ENCODE measurements at places on chromosomes 2 and 18.
A peak's percentile ranks its signal among the peaks of the same experiment; 100 is the strongest.

GRCh38 chr2:43018179-43019024, 208.0 kb downstream of the ZFP36L2 start:
- no peak for DNase-seq

GRCh38 chr2:207967121-207967520, 58.2 kb downstream of the PLEKHM3 start:
- no peak for DNase-seq

GRCh38 chr2:22355816-22356433, 1029.1 kb upstream of the KLHL29 start:
- DNase-seq, result peak; percentile 28

DNA sequence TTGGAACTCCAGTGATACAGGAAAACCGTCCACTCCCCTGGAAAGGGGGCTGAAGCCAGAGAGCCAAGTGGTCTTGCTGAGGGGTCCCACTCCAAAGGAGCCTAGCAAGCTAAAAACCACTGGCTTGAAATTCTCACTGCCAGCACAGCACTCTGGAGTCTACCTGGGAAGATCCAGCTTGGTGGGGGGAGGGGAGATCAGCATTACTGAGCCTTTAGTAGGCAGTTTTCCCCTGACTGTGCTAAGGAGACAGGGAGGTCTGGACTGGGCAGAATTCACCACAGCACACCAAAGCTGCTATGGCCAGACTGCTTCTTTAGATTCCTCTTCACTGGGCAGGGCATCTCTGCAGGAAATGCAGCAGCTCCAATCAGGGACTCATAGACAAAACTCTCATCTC, 510.7 kb upstream of the LRRTM1 start:
- DNase-seq, result no peak

DNA sequence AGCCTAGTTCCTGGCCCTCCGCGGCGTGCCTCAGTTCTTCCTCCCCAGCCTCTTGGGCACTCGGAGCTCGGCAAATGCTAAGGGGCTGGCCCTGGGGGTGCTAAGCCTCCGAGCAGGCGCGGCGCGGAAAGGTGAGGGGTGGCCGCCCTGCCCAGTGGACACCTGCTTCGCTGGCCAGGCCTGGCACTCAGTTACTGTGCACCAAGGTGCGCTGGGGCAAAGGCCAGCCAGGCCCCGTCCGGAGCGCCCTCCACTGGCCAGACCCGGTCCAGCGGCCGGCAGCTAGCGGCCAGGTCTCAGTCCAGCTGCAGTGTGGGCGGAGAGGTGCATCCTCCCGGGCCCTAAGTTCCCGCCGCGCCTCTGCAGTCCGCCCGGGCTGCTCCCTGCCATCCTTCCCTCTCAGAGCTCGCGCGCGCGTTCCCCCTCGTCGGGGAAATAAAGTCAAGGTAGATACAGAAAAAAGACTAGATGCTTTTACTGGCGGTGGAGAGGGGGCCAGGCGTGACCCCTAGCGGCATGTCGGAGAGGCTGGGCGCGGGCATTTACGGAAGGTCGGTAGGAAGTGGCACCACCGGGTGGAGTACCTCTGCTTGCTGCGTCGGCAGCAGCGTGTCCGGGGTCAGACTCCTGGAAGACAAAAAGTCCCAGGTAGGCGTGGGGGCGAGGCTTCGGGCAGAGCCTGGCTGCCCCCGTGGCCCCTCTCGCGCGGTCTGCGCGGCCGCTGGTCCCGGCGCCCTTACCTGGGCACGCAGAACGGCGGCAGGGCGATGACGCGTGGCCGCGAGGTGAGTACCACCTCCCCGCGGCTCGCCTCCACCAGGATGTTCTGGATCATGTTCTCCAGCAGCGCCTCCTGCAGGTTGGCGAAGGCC, 9.4 kb upstream of the CRYBA2 start:
- DNase-seq, result no peak

- DNase-seq, result no peak
Observed at GRCh38 chr18:74778191-74778847, 180.6 kb downstream of the ZNF407 start.

DNA sequence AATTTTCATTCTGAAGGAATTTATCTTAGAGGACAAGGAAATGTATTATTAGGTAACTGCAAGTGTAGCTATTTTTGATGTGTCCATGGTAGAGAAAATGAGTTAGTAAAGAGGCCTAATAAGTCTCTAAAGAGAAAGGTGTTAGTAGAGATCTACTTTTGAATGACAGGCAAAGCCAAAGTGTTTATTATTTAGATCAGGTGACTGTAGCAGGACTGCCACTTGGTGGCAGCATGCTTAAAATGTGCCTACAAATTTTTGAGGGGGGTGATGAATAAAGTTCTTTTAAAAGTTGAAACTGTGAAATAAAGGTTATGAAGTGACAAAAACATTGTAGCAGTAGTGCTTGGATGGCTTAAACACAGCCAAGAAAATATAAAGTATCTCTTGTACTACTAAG, 421.5 kb upstream of the MEIS1 start:
- DNase-seq, result no peak

- DNase-seq, result peak; percentile 67
Observed at GRCh38 chr2:98569197-98569793, 39.0 kb downstream of the COA5 start.

DNA sequence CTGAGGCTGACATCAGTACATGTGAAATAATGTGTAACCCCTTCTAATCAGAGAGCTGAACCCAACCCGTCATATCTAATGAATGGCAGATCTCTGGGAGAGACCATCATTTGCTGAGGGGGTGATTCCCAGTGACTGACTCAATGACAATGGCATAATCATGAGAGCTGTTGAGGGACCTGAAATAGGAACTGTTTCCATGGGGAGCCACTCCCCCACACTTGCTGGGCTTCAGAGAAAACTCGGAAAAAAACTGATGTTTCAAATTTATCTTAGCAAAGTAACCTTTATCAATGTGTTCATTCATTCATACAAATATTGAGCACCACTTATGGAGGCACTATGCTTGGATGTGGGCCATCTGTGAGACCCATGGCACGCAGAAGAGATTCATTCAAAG, 93.4 kb upstream of the ZBTB14 start:
- DNase-seq, result no peak

GRCh38 chr2:47697000-47697601, 85.8 kb upstream of the MSH6 start:
- no peak for DNase-seq

GRCh38 chr2:23467618-23468017, 82.6 kb downstream of the KLHL29 start:
- no peak for DNase-seq

DNA sequence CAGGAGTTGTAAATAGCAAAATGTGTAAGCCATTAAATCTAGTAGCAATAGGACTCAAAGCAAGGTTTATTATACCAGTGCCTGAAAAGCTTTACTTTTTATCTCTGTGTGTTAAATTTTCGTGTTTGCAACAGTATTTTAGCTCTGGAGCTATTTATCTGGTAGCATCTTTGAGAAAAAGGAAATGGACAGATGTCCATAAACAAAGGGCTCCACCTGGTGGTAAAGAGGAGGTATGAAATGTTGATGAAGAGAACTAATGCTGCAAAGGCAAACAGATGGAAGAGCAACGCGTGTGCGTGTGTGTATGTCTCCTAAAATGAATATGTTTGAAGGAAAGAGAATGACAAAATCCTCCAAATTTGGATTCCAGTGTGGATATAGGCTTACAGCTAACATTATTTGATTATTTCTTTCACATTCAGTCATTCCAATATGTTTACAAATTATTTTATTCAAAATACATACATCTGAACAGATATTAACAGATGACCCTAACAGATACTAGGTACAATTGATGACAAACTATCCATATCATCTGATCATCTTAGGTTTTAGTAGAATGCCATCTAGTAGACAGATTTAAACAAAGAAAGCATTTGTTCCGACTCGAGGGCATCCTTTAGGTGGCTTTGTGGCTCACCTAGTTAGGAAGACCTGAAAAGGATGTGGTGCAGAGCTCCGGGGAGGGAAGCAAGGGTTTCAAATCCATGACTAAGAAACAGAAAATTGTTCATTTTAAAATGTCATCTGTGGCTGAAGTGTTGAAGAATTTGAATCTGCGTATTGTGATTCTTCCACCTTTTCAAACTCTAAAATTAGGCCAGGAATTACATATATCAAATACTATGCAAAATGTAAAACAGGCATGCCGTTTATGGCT, 383.3 kb downstream of the MTX2 start:
- DNase-seq, result no peak

- no peak for DNase-seq
Observed at GRCh38 chr2:190657474-190658255, 8.8 kb downstream of the NAB1 start.

DNA sequence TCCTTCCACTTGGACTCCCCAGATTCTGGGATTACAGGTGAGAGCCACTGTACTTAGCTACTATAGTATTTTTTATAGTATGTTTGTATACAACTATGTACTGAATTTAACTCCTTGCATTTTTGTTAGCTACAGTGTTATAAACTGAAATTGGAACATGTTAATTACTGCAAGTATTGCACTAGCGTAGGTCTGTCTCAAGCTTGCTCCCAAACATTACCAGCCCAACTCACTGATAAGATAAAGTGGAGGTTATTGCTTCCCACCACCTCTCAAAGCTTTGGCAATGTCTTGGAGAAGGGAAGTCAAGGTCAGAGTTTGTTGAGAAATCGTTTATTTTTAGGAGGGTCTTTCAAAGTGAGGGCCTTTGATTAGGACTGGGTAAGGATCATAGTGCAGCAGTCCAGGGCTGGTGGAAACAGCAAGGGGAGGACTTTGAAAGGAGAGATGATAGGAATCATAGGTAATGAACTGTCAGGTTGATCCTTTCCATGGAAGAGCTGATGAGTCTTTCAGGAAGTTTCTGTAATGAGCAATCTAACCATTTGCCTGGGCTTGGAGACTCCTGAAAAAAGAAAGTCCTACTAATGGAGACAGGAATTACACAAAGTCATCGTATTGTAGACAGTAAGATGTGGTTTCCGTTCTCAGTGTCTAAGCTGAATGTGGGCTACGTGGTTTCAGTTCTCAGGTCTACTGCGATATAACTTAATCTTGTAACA, 257.1 kb downstream of the MYO3B start:
- no peak for DNase-seq

GRCh38 chr2:106314444-106314843, 120.3 kb upstream of the UXS1 start:
- no peak for DNase-seq

- no peak for DNase-seq
Observed at GRCh38 chr2:74441690-74442482, at the start of gene RTKN. Gene RTKN (minus strand): TSS chr2:74441937. CDS start chr2:74441816, 121 bp downstream.

GRCh38 chr2:109727929-109728447, 66.1 kb upstream of the RGPD5 start:
- no peak for DNase-seq

DNA sequence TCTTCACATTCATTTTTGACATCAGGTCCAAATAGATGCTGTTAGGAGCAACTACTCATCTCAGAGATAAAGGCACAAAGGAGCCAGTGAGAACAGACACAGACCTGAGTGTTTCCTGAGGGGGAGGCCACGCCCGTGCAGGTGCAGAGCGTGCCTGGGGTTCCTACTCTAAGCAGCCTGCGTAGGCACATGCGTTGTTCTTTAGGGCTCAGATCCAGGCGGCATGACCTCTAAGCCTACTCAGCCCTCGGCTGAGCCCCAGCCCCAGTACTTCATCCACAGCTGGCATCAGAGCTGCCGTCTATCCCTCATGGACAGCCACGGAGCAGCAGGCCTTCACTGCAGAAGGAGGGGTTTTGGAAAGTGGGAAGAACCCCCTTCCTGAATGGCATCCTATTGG, 54.9 kb upstream of the PXDN start:
- no peak for DNase-seq

DNA sequence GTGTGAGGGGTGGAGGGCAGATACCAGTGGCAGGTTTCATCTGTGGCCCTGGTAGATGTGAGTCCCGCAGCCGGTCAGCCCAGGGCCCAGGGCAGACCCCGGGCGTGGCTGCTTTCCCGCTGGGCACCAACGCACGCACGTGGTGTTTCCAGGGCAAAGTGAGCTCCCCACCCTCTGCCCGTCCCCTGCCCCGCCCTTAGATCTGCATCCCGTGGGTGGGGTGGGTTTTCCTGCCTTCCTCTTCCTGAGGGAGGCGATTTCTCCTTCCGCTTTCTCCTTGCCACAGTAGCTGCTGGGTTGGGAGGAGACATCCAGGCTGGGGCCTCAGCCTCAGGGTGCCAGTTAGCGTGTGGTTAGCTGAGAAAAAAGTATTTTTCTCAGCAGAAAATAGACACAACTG, 49.6 kb downstream of the ODC1 start:
- DNase-seq, result no peak

- no peak for DNase-seq
Observed at GRCh38 chr2:238936162-238937052, 88.5 kb downstream of the TWIST2 start.

DNA sequence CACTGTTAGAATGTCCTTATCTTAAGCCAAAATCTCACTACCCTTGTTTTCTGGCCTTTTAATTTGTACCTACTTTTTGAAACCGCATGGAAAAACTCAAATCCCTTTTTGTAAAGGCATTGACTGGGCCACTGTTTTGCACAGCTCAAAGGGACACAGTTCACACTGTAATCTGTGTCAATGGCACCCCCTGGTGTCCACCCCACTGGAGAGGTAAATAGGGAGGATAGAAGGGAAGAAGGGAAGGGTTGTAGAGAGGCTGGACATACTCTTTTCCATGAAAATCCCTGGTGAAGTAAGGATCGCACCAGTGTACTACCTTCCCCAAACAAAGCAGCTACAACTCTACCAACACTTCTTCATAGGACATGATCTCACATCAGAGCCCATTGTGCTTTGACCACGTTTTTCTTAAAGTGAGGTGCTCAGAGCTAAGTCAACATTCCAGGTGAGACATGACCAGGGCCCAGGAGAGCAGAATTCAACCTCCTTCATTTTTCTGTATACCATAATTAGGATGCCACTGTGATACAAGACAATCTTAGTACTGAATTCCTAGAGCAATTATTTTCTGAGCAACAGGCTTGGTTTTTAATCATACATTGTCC, 92.4 kb upstream of the RMDN2 start:
- peak; percentile 66 for DNase-seq

GRCh38 chr2:174161490-174161889, 86.8 kb downstream of the OLA1 start:
- DNase-seq, result no peak

GRCh38 chr18:22185273-22185672, 15.9 kb downstream of the GATA6 start:
- no peak for DNase-seq

GRCh38 chr2:174765576-174765975, 1.3 kb upstream of the CHRNA1 start:
- DNase-seq, result no peak

GRCh38 chr2:162914161-162914560, 75.6 kb upstream of the KCNH7 start:
- no peak for DNase-seq

DNA sequence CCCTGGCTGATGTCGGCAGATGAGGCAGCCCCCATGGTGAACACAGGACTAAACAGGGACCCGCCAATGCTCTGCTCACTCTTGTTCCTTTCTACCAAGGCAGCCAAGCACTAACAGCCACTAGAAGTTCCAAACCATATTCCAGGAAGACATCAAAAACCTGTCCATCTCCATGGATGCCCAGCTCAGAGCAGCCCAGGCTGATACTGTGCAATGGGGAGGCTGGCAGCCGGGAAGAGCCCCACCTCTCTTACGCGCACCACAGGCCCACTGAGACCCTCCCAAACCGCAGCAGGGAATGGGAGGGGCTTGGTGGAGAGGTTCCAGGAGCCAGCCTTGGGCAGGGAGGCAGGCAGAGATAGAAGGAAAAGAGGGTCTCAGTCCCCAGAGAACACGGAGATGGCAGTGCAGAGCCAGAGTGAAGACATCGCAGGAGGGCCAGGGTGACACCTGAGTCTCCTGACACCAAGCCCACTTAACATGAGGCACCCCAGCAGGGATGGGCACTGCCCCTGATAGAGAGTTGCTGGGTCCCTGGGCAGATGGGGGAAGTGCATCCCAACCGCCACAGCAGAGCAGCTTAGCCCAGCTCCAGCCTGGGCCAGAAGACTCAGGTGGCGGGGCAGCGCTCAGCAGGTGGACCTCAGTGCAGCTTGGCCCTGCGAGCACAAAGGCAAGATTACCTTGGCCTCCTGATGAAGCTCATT, 3.4 kb downstream of the HS6ST1 start:
- DNase-seq, result no peak

Data from stimulated activated CD8-positive, alpha-beta memory T cell treated with anti-CD3 and anti-CD28 coated beads, Interleukin-2, amount 100 ng/mL, for 48 hours (primary cell).